ENCODE measurements at places on chromosomes 2 and 18.

- no peak for DNase-seq
Measured at GRCh38 chr2:157840568-157841156, 35.5 kb downstream of the ACVR1 start.

DNA sequence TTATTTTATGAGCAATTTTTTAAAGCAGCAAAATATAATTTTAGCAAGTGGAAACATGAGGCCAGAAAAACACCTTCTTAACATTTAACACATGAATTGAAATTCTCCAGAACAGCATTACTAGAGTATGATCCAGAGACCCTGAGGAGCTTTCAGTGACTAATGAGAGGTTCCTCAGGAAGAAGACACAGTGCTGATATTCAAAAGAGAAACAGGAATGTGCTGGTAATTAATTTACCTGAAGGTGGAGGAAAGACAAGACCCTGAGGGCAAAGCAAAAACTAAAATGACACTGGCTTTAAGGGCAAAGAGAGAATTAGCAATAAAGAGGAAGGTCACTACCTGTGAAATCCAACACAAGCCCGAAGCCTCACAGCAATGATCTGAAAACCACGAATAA is 97.0 kb downstream of the CDH2 start:
- DNase-seq, result no peak

DNA sequence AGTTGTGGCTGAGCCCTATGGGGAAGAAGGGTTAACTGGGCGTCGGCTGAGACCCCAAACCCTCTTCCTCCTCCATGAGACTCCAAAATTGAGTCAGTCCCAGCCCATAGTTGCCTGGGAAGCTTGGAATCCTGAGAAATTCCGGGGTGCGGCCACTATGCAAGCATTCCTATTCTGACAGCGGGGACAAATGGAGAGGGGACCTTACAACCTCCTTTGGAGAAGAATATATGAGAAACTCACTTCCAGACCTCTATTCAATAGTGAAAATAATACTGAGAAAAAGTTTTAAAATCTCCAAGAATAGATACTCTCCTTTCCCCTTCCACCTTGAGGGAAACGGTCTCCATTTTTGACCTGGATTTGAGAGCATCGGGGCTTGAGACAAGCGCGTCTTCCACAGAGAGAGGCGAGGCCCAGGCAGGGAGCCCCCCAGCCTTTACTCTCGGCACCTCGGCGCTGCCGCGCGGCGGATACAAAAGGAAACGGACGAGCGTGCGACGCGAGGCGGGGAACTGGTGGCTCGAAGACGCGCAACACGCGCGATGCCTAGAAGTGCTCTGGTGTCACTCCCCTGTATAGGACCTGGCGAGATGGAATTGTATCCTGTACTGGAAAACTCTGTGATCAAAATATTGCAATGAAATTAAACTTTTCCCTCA is 11.1 kb downstream of the NR4A2 start:
- no peak for DNase-seq

GRCh38 chr2:150319658-150320555 is 167.6 kb downstream of the RND3 start:
- DNase-seq, result no peak

- DNase-seq, result no peak
Measured at GRCh38 chr2:233556881-233557736, 9.5 kb downstream of the USP40 start.

All from HEK293T (cell line).